ENCODE measurements at places on chromosomes 5 and 9.

DNA sequence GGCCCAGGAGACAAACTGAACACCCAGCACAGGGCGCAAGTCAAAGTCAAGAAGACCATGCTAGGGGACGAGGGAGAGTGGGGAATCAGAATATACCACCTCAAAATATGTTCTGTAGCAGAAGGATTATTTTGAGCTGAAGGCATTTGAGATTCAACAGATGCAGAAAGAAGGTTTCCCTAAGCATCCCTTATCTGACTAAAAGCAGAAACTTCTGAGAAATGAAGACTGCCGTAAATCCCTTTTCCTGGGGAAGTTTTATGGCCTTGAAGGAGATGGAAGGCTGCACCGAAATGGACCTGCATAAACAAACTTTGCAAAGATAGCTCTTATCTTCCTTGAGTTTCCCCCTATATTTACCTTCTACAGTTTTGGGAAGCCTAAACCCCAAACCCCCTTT lies 72.8 kb downstream of the PTTG1 start:
- H3K36me3 ChIP-seq, result no peaks in the 10 kb centered on the region
- H3K4me1 ChIP-seq, result no peaks in the 10 kb centered on the region
- no peak overlapping the region for H3K27ac ChIP-seq
- H3K27me3 ChIP-seq, result peaks cover 4% of the 10 kb centered on the region

GRCh38 chr9:81410201-81410600 lies 279.1 kb downstream of the TLE1 start:
- H3K36me3 ChIP-seq, result no peaks in the 10 kb centered on the region
- no peak for DNase-seq
- no peaks in the 10 kb centered on the region for H3K27me3 ChIP-seq
- H3K4me3 ChIP-seq, result no peak overlapping the region

GRCh38 chr9:123925161-123925560 lies 4.8 kb downstream of the DENND1A start:
- peaks cover 48% of the 10 kb centered on the region for H3K4me1 ChIP-seq
- no peak overlapping the region for H3K4me3 ChIP-seq
- H3K36me3 ChIP-seq, result no peaks in the 10 kb centered on the region
- H3K27ac ChIP-seq, result no peak overlapping the region

DNA sequence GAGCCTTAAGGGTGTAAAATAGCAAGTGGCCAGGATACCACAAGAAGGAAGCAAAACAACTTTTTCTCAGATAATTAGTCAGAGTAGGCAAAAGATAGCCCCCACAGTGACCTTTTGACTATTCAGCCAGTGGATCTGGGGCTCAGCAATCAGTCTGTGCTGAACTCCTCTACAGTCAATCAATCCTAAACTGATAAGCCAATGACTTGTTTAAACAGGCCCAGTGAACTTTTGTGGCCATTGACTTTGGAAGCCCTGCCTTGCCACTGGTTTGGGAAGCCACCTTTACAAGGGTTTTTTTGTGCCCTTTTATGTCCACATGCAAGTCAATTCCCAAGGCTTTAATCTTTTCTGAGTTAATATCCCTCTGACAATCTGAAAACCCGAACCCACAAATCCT lies 1565.0 kb upstream of the WWC1 start:
- no peak overlapping the region for H3K27ac ChIP-seq
- H3K36me3 ChIP-seq, result no peaks in the 10 kb centered on the region
- peaks cover 18% of the 10 kb centered on the region for H3K4me1 ChIP-seq
- H3K4me3 ChIP-seq, result no peak overlapping the region
- no peaks in the 10 kb centered on the region for H3K27me3 ChIP-seq
